Epithelial cell of esophagus (primary cell): ENCODE measurements at places on chromosomes 7 and 10.

GRCh38 chr10:49139028-49139845 is 5.4 kb upstream of the FAM170B start:
- no peak for DNase-seq

DNA sequence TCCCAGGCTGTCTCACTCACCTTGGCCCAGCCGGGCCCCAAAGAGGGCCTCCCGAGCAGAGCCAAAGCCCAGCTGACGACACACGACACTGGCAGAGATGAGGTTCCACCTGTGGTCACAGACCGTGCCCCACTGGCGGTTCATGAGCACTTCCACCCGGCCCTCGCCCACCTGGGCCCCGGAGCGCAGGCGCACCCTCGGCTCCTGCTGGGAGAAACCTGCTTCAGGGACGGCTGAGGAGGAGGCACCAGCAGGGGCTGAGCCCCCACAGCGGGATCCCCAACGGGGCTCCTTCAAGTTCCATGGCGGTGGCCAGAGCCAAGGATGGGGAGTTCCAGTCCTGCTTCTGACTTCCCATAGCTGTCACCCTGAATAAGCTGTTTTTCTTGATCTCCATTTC is 10.0 kb downstream of the LOXL4 start:
- no peak for DNase-seq

- no peak for DNase-seq
These were observed 130.7 kb downstream of the BAMBI start for GRCh38 chr10:28807760-28808613.

- no peak for DNase-seq
These were observed 1.8 kb upstream of the CSGALNACT2 start for GRCh38 chr10:43136432-43136831.

- DNase-seq, result peak; percentile 56
These were observed 113.4 kb downstream of the GPR37 start for GRCh38 chr7:124652237-124652636.

- no peak for DNase-seq
These were observed 12.2 kb upstream of the KLRG2 start for GRCh38 chr7:139495580-139496125.

DNA sequence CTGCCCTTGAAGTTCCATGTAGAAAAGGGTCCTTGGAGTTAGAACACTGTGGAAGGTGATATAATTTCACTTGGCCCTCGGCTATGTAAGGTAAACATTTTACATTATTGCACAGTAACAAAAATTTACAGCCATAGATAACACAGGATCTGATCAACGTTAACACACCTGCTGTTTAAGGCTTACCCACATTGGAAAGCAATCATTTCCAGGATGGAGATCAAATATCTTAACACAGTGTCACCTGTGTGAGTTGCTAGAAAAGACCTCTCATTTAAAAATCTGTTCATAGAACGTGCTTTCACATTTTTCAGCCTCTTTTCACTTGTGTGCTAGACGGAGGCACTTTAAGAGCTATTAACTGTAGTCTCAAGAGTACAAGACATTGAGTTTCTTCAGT is 1.9 kb downstream of the TMEM229A start:
- no peak for DNase-seq

GRCh38 chr7:105707967-105708762 is 126.9 kb upstream of the EFCAB10 start:
- no peak for DNase-seq

- no peak for DNase-seq
These were observed 426.5 kb upstream of the NFE2L3 start for GRCh38 chr7:25725451-25725850.

- DNase-seq, result peak; percentile 78
These were observed 926.1 kb upstream of the SORCS1 start for GRCh38 chr10:108090476-108091215.

DNA sequence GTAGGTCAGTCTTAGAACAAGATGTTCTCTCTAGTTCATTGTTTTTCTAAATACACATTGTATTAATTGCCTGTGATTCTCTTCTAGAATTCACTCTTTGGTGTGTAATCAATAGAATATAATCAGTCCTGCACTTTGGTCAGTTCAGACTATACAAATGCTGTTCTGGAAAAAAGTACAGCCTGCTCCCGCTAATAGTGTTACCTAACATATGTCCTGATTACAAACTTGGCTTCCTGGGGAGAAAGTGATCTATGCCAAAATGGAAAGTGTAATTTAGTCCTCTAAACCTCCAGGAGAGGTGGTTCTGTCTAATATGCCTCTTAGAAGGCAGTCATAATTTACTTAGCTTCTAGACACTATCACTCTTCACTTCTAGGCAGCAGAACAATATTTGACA is 215.5 kb downstream of the SEMA3D start:
- DNase-seq, result no peak

GRCh38 chr7:65430344-65431186 is 56.9 kb downstream of the ZNF92 start:
- DNase-seq, result no peak

- DNase-seq, result no peak
These were observed 139.7 kb upstream of the TMEM72 start for GRCh38 chr10:44771233-44771995.

DNA sequence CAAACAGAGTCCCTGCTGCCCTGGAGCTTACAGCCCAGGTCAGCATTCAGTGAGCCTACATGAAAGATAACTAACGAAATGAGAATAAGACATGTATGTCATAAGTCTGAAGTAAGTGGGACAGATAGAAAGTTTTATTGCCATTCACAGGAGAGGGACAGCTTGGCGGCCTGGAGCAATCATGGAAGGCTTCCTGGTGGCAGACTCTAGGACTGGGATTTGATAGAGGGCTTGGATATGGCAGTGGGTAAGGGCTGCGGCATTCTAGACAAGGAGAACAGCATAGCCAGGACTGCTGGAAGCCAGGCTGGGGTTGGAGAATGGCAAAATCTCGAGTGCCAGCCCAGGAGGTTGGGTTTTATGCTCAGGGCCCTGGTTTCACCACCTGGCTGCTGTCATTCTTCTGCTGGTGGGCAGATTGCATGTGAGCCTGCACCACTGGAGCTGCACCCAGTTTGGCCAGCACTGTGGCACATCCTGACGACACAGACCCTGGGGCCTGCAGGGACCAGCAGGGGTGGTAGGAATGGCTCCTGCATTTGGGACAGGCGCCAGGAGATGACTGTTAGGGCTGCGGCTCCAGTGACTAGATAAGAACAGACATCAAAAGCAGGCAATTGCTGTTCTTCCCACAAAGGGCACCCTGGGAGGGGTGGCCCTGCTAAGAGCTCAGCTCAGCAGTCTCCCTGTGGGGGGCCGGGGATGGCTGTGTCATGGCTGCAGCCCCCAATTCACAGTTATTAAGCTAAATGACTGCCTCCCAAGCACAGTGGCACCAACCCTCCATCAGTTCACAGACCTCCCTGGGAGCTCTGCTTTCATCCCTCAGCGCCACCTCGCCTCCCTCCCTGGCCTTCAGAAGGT is 161.1 kb downstream of the RPS24 start:
- peak; percentile 66 for DNase-seq

- peak; percentile 20 for DNase-seq
These were observed 387.3 kb downstream of the TNS3 start for GRCh38 chr7:47194516-47195057.

- DNase-seq, result no peak
These were observed 78.5 kb upstream of the GATAD1 start for GRCh38 chr7:92368741-92369140.

- DNase-seq, result no peak
These were observed 84.3 kb downstream of the PRKAG2 start for GRCh38 chr7:151792636-151793035.

- DNase-seq, result peak; percentile 50
These were observed 439 bp upstream of the EMX2 start for GRCh38 chr10:117541909-117542705.

DNA sequence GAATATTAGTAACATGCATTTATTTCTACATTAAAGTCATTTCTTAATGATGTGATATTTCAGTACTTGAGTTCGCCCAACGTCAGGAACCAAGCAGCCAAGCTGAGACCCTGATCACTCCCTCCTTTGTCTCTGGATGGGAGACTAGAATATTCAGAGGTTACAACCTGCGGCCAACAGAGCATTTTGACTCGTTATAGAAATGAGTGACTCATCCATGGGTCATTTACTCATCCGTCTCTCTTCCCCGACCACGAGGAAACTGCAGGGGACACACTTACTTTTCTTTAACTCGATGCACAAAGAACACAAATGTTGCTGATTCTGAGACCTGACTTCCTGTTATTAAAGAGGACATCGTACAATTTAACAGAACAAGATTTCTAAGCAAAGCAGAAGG is 343.3 kb downstream of the FRMD4A start:
- peak; percentile 49 for DNase-seq

DNA sequence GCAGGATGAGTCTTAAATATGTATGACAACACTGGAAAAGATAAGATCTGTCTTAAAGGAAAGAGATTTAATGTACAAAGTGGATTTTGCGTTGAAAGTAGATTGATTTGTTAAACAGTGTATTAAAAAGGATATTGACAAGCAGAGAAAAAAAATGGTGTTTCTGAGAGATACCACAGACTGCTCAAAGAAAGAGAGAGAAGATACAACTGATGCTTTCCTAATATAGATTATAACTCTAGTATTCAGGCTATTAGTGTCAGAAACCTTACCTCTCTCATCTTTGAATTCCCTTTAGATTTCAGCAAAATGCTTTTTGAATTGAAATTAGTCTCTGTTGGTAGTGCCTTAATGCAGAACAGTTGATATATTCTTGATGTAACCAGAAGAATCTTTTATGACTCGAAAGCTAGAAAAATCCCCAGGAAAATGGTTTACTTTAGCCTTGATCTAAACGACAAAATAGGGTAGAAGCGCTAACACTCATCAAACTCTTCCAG is 550.7 kb downstream of the INHBA start:
- DNase-seq, result no peak

DNA sequence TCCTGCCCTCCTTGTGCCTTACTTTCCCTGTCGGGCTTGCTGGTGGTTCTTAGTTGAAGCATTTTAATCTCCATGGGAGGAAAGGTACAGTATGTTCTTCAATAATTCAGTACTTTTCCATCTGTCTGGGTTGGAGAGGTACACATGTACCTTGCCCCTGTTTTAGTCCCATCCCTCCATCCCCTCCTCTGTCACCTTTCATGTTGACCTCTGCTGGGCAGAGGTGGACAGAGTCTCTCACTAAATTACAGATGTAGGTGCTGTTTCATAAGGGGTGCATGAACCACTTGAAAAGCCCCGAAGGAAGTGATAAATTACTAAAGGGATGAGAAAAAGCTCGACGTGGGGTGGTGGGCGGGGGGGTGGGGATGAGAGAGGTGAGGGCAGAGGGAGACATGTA is 5.4 kb downstream of the AGFG2 start:
- DNase-seq, result no peak

DNA sequence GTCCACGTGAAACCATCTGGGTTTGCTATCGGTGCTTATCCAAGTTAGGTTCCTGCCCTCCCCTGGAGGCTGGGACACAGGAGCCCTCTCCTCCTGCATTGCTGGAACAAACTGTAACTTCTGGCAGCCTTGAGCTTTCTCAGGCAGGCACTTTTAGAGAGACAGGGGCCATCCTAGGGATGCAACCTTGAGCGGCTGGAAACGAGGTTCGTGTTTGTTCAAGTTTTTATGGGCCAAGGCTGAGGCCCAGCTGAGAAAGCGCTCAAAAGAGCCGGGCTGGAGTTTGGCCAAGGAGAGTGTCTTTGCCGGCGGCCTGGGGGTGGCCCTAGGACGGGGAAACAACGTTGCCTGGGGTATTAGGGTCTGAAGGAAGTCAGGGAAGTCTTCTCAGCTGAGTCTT is 5.5 kb upstream of the MMD2 start:
- DNase-seq, result no peak

GRCh38 chr10:79982362-79982800 is 33.5 kb upstream of the SFTPD start:
- DNase-seq, result peak; percentile 57

GRCh38 chr7:17633067-17633466 is 307.2 kb downstream of the SNX13 start:
- DNase-seq, result peak; percentile 89

GRCh38 chr7:86833360-86833759 is 189.7 kb downstream of the GRM3 start:
- no peak for DNase-seq

DNA sequence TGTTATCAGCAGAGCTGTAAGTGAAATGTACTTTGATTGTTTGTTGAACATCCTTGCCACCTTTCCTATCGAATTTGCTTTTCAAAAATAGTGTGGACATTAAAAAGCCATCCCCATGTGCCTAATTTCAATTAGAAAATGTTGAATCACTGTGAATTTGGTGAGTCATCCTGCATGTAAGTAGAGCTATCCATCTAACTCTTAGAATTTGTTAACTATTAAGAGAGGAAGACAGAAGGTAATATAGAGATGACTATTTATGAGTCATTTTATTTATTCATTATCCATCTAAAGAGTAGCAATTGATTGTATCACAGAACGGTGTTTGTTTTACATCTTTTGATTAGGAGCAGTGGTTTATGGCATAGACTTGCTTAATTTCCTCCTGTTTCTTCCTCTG is 154.7 kb downstream of the MGMT start:
- DNase-seq, result peak; percentile 20

GRCh38 chr10:69898524-69898923 is 96.8 kb downstream of the COL13A1 start:
- DNase-seq, result no peak

DNA sequence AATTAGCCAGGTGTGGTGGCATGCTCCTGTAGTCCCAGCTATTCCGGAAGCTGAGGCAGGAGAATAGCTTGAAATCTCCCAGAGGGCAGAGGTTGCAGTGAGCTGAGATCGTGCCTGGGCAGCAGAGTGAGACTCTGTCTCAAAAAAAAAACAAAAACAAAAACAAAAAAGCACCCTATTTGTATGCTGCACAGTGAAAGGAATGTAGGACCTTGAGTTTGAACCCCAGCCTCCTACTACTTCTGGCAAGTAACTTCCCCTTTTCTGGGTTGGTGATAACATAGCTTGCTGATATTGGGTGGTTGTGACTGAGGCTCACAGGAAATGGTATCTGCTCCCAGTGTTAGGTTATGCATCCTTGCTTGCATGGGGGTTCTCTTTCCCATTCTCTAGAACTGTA is 205.3 kb downstream of the BUB3 start:
- DNase-seq, result no peak

DNA sequence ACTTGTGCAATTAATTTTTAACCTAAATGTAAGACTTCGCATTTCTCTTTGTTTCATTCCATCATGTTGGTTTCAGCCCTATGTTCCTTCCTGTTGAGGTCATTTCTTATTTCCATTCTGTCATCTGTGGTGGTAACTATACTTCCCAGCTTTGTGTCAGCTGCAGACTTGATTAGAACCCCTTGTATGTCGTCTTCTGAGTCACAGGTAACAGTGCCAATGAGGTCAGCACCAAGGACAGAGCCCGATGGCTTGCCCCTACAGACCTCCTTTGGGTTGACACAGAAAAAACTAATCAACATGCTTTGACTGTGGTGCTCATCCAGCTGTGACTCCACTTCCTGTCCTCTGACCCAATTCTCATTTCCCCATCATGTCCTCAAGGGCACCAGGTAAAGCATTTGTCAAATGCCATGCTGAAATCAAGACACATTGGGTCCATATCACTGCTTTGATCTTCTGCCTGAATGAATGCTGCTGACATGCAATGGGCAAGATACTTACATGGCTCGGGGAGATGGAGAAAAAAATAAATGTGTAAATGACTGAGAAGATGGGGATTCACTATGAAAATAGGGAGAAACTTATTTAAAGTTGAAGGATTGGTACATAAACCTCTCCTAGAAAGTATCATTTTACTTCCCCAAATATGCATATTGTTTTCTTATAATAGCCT is 25.6 kb upstream of the CRTAC1 start:
- peak; percentile 37 for DNase-seq
